Cardiac fibroblast (primary cell): ENCODE measurements at places on chromosomes 7 and 10.

DNA sequence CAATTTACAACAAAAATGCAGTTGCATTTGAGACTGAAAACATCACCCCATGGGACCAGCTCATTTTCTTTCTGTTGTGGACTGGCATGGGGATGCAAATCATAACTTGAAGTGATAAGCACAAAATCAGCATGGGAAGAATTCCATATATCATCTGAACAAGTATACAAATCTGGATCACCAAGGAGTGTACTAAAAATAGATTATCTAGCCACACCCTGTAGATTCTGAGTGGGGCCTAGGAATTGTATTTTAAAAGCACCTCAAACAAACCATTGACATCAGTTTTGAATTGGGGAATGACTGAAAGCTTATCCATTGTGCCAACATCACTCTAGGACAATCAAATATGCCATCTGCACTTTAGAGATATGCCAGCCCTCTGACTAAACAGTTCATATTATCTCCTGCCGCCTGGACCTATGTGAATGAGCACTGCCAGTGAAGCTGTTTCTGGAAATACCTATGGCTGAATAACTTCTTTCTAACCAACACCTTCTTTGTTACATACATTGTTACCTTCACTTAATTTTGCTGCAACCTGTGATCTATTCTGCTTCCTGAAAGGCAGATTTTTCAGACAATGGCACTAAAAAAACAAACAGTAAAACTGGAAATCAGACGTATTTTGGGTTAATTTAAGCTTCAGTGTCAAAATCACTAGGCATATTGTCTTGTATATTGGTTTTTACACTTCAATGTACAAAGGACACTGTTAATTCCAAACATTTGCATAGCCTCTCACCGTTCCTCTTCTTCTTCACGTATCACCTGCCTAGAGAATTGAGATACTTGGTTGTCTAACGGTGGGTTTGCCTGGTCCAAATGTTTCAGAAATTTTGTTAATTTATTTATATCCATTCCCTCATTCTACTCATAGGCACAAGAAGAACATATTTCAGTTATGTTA, 42.4 kb upstream of the HGF start:
- DNase-seq, result no peak

DNA sequence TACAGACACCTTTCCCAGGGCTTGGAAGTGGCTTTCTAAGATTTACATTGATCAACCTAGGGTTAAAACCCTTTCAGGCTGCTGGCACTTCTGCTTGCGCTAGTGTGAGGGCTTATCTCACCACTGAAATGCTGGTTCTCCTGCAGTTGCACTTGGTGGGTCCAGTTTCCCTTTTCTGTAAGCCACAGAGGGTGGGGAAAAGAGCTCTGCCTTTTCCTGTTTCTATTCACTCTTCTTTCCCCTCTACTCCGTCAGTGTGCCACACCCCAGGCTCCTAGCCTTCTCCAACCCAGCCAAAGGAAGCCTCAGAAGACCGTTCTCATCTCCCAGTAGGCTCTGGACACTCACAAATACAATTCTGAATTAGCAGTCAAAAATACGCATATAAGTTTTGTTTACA, 19.0 kb upstream of the CAPZA2 start:
- no peak for DNase-seq

GRCh38 chr7:101096331-101096956, 11.2 kb downstream of the TRIM56 start:
- DNase-seq, result no peak

DNA sequence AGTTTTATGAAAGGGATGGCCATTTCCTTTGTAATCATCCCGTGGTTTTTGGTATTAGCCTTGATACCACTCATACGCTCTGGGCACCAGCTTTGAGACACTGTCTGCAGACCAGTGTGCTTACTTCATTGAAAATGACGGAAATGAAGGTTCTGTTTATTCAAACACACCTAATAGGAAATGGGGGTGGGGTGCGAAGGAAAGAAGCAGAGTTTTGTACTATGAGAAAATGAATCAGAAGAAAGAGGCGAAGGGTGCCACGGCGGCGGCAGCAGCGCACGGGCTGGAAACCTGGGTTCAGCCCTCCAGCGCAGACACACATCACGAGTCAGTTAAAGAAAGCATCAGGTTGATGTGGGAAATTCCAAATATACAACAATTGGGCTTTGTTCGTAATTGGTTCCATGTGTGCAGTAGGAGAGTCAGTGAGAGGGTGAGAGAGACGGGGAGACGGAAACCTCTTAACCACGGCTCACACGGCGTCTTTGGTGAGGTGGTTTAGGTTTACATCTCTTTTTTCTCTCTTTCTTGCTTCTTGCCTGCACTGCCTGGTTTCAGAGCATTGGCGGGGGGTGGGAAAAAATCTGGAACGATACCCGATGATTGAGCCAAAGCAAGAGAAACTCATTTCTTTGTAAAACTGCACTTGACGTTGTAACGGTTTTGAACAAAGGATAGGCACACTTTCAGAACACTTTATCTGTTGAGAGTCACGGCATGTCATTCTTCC, 321.2 kb downstream of the FRMD4A start:
- peak; percentile 80 for DNase-seq

- DNase-seq, result no peak
Measured at GRCh38 chr10:8327140-8327423, 272.6 kb downstream of the GATA3 start.

GRCh38 chr7:117401293-117402002, 25.8 kb downstream of the ASZ1 start:
- peak; percentile 8 for DNase-seq

DNA sequence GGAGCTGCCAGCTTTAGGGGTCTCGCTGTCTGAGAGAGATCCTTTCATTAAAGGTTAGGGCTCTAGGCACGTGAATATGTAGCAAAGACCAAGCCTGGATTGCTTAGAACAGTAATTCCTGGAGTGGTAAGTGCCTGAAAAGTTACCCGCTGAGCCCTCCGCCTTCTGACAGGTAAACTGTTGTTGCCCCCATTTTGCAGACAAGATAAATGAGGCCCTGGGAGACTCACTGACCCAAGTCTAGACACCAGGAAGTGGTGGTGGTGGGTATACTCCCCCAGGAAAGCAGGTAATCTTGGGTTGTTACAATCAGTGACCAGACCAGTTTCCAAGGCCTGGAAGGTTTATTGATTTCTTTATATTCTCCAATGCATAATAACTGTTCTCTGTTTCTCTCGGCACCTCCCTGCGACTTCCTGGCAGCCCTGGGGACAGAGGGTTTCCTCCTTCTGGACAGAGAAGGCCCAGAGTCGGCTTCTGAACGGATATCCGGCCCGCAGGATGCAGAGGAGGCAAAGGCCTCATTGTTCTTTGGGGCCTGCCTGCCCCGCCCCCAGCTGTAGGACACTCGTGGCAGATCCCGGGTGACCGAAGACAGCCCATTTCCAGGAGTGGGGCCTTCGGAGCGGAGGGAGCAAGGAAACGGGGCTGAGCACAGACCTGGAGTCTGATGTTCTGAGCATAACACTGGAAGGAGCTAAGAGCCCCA, 1.3 kb upstream of the GRK5 start:
- DNase-seq, result peak; percentile 56

DNA sequence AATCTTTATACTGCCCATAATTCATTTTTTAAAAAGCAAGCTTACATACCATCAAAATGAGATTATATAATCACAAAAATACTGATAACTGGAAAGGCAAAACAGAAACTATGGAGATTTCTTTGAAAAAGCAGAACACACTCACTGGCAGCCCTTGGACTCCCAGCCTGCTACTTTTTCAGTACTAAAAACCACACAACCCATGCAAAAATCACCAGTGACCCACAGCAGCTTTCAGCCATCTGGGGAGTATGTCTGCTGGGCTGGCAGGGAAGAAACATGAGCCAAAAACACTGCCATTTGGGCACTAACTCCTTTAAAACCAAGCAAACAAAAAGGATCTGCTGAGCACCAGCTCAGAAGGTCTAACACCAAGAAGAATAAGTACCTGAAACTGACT, 80.0 kb upstream of the DDC start:
- no peak for DNase-seq

DNA sequence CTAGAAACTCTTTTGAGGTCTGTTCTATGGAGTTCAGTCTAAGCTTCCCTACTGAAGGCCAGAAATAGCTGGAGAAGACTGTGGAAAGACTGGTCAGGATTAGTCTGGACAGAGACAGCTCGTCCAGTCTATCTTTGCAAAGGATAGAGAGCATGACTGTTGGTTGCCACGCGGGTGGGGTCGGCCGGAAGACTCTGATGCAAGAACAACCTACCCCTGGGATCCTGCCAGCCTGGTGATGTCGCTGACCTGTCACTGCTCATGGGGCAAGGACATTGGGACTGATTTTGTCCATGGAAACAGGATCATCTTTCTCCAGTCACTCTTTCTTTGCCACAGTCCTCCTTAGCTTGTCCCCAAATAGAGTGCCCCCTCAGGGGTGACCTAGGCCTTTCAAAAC, 337.6 kb upstream of the NPSR1 start:
- DNase-seq, result no peak

DNA sequence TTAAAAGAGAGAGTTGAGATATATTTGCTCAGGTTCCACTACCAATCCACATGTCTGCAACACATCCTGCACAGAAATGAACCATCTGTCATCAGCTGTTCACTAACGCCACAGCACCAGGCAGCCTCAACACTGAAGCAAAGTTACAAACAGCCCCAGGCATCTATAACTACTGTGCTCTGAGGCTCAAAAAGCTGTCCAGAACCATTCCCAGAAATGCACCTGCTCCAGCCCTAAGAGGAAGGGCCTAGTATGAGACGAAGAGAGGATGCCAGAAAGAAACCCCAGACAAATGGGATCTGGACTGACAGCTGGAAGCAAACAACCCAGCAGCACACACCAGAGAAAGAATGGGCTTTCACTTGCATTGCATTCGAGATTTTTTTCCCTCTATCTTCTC, 159.3 kb downstream of the ELMO1 start:
- no peak for DNase-seq

DNA sequence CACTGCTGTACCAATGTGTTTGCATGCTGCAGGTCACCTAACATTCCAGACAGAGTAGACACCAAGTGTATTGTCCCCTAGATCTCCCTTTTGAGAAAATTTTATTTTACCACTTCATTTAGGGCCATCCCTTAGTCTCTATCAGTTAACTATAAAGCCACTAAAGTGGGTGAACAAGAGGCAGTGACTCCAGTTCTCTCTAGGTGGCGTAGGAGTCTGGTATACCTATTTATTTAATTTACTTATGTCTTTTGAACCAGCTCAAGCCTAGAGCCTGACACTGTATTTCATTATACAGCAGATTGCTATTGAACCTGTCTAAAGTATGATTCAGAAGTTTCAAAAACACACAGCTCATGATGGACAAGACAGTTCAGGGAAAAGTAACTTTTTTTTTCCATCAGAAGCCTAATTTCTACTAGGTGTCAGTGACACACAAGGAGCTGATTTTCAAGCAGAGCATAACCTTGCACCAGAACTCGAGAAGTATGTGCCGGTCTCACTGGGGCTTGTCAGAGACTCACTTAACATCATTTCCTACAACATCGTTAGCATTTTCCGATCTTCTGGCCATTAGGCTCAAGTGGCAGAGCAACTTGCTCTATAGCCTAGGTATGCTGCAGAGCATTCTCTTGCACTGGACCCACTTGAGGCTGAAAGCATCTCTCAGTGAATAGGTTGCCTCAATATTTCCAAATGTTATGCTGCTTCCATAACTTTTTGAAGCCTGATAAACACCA, 175.4 kb downstream of the CDC14C start:
- DNase-seq, result no peak

DNA sequence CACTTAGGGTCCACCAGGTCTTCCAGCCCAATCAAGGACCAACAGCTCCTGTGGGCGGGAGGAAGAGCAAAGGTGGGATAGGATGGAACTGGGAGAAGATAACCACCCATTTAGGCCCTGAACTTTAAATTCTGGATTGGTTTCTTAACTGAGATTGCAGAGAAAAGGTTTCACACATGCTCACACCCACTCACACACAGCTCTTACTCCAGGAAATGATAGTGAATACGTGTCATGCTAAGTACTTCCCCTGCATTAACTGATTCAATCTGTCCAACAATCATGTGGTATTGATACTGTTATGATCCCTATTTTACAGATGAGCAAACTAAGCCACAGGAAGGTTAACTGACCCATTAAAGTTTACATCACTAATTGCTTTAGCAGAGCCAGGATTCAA, 4.6 kb upstream of the CYP3A4 start:
- DNase-seq, result no peak

- no peak for DNase-seq
Measured at GRCh38 chr10:126336801-126337200, 51.5 kb downstream of the ADAM12 start.

DNA sequence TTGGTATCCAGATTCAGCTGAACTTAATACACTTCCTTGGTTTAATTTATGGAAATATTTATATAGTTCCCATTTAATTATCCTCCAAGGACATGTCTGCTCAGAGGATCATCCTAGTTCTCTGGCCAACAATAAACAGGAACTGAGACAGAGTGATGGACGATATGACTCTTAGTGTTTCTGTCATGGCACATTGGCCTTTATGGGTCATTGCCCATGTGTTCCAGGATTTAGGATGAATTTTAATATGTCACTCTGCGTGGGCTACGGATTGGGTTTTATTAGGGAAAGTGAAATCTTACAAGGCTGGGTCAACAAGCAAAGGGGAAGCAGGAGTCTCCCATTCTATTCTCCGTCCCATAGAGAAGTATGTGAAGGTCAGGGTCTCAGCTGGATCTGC, 18.8 kb upstream of the TNPO3 start:
- no peak for DNase-seq

DNA sequence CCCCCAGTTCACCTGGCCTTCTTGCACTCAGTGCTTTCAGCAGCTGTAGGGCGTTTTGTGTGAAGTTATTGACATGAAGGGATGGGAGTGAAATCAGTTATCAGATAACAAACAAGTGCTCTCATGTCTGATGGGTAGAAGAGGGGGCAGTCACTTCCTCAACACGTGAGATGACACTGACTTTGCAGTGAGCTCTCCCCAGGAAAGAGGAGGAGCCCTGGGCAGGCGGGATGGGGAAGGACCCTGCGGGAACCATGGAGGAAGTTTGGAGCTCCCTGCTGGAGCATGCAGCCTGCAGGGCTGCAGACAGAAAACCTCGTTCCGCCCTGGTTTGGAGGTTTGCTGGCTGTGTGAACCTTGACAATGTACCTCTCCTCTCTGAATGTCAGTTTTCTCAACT, 38.7 kb downstream of the GPR26 start:
- no peak for DNase-seq

DNA sequence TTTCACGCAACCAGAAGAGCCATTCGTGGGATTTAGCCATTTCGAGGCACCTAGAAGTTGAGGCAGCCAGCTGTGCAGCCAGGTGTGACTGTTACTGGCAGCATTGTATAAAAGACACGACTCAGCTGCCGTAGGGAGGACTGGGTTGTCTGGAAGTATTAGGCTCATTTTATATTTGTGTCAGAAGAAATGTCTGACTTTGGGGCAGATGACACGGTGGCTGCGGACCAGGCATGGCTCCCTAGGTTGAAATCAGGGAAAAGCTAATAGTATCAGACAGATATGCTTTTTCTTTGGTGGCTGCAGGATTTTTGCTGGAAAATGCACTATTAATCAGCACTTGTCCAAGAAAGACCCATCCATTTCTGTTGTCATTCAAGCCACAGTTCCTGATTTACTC, 4.2 kb upstream of the DPYSL4 start:
- DNase-seq, result no peak
